Ascending aorta (tissue), 2 donors: ENCODE measurements at places on chromosomes 6 and 20. TPM values are rescaled to one million over a fixed set of nuclear protein-coding genes. Genes with fewer than 3 reads are reported as not detected.

PLAGL1 gene
- 86.3 TPM for total RNA-seq

SASH1 gene
- 70.2 TPM for total RNA-seq

DNAAF9 gene
- 10.9 TPM for total RNA-seq

OPRM1 gene
- total RNA-seq: not detected

SLC26A8 gene
- total RNA-seq: not detected

DAAM2 gene
- total RNA-seq: 44.0 TPM

SS18L1 gene
- total RNA-seq: 39.8 TPM

SMPDL3A gene
- total RNA-seq: 2.7 TPM

DNA sequence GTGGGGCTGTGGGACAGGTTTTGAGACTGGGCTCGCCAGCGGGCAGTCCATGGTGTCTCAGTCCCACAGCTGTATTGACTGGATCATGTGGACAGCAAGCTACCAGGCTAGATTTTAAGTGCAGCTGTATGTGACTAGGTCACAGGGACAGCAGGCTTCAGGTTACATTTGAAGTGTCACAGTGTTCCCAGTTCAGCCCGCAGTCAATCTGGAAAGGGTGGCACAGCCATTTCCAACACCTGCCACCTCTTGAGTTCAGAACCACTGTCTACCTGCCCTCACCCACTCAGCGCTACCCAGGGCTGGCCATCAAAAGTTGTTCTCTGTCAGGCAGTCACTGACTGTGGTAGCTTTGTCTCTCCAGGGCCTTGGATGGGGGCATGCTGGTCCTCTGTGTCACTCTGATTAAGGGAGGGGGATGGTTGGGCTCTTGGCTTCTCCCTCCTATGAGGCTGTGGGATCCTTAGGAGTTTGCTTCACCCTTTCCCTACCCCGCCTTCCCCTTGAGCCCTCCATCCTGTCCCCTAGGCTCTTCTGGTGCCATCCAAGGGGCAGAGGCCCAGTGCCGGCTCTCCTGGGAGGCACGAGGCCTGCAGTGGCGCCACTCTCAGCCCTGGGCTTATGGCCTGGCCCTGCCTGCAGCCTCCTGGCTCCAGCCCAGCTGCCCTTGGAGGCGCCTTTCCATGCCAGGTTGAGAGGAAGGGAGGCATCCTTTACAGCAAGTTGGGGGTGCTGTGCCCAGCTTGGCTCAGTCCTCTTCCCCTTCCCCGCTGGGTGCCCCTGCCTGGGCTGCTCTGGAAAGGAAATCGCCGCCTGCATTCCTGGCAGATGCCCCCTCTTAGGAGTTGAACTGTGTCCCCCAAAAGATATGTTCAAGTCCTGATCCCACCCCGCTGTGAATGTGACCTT, 44.9 kb downstream of the PNLDC1 start:
- H3K36me3 ChIP-seq: no peaks in the 10 kb centered on the region
- no peaks in the 10 kb centered on the region for H3K4me1 ChIP-seq
- DNase-seq: no peak
- no peak overlapping the region for H3K4me3 ChIP-seq

DNA sequence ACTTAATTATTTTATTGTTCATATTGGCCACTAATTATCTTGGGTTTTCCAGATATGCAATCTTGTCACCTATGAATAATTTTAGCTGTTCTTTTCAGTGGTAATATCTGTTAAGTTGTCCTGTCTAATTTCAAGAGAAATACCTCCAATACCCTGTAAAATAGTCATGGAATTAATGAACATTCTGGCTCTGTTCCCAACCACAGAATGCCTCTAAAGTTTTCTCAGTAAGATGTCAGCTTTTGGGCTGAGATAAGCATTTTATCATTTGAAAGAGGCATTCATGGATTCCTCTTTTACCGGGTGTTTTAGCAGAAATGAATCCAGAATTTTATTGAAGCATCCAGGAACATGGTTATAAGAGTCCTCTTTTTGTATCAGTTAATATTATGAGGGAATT, 109.3 kb downstream of the WDR27 start:
- H3K4me1 ChIP-seq: no peaks in the 10 kb centered on the region

GRCh38 chr6:158303210-158303731, 9.0 kb upstream of the TULP4 start:
- H3K27me3 ChIP-seq: no peaks in the 10 kb centered on the region
- no peak for DNase-seq
- no peak overlapping the region for H3K27ac ChIP-seq
- no peaks in the 10 kb centered on the region for H3K4me1 ChIP-seq
- H3K36me3 ChIP-seq: no peaks in the 10 kb centered on the region

DNA sequence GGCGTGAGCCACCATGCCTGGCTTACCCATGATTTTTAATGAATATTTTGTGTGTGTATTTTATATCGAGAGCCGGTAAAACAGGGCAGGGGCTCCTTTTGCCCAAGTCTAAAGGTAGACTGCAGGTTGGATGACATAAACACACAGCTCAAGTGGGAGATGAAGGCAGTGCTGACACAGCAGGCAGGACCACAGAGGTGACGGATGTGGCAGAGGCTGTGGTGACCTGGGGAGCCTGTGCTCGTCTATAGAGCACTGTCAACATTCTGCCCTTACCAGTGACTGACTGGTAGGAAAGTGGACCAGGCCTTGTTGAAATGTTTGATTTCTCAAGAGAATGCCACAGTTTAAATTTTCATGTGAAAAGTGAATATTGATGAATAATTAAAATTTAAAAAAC, 137.5 kb downstream of the ZFP64 start:
- no peak overlapping the region for H3K4me3 ChIP-seq
- no peak for DNase-seq
- H3K27ac ChIP-seq: no peak overlapping the region
- no peaks in the 10 kb centered on the region for H3K4me1 ChIP-seq
- H3K27me3 ChIP-seq: no peaks in the 10 kb centered on the region
- no peaks in the 10 kb centered on the region for H3K36me3 ChIP-seq

DNA sequence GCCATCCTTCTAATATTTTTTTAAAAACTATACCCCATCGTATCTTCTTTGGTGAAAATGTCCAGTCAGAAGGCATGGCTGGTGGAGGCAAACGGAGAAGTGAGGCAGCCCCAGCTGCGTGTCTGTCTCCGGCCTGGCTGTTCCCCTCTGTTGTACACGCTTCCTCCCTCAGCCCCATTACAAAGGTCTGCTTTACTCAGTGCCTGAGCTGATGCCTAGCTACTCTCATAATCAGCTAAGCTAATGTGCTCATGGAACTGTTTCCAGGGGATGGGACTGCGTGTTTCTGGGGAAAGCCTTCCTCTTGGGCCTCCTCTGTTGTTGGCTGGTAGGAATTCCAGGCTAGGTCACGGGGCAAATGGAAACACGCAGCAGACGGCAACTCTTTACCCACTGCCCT, 67.3 kb downstream of the PPP1R3G start:
- no peaks in the 10 kb centered on the region for H3K36me3 ChIP-seq
- DNase-seq: no peak
- H3K27me3 ChIP-seq: no peaks in the 10 kb centered on the region
- H3K4me1 ChIP-seq: no peaks in the 10 kb centered on the region
- no peak overlapping the region for H3K4me3 ChIP-seq
- no peak overlapping the region for H3K27ac ChIP-seq

- H3K4me1 ChIP-seq: no peaks in the 10 kb centered on the region
- no peaks in the 10 kb centered on the region for H3K36me3 ChIP-seq
- H3K27ac ChIP-seq: no peak overlapping the region
- no peak overlapping the region for H3K4me3 ChIP-seq
- no peaks in the 10 kb centered on the region for H3K27me3 ChIP-seq
- no peak for DNase-seq
Measured at GRCh38 chr6:167987396-167988153, 9.9 kb upstream of the KIF25 start.

DNA sequence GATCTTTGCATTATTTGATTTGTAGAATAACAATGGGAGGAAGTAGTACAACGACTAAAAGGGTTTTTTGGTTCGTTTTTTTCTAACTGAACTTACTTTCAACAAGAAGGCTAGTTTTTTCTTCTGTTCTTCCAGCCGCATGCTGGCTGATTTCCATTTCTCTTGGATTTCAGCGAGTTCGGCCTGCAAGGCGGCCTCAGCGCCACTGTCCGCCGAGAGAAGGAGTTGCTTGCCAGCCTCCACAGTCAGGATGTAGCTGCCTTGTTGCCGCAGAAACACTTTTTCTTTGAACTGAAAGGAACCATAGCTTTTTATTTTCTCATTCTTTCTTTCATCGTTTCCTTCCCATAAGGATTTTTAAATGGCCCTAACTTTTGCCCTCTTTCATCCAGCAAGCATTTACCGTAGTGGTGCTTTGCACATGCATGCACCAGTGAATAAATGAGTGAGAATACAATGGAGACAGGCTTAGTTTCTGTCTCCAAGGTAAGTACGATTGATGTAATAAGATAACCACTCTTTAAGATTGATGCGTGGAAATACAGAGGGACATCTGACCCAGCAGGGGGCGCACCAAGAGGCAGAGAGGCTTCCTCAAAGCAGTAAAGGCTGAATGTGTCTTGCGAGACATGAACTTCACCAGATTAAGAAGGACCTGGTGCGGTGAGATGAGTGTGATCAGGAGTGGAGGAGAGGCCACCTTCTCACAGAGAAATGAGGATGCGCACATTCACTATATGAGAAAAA, 398.8 kb downstream of the ESR1 start:
- H3K36me3 ChIP-seq: peaks cover 59% of the 10 kb centered on the region
- no peaks in the 10 kb centered on the region for H3K4me1 ChIP-seq
- no peaks in the 10 kb centered on the region for H3K27me3 ChIP-seq
- H3K4me3 ChIP-seq: no peak overlapping the region

DNA sequence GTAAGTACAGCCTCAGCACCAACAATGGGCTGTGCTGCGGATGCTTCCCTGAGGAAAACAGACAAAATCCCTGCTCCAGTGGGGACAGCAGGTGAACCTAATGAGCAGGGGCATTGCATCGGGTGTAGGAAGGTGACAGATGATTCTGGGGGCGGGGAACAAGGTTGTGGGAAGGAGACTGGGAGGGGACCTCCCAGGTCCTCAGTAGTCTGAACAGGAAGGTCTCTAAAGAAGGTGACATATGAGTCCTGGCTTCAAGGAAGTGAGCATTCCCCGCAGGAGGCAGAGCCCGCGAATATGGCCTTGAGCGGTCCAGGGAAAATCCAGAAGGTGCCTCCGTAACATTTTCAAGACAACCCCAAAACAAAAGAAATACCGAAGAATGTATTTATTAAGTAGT, 19.4 kb downstream of the ULBP1 start:
- no peaks in the 10 kb centered on the region for H3K4me1 ChIP-seq
- H3K4me3 ChIP-seq: no peak overlapping the region
- no peak for DNase-seq
- H3K27ac ChIP-seq: no peak overlapping the region

- no peaks in the 10 kb centered on the region for H3K4me1 ChIP-seq
- peak overlapping the region; percentile 80 for H3K4me3 ChIP-seq
- no peaks in the 10 kb centered on the region for H3K27me3 ChIP-seq
- no peak for DNase-seq
Measured at GRCh38 chr6:128885381-128885780, 2.4 kb downstream of the LAMA2 start.

DNA sequence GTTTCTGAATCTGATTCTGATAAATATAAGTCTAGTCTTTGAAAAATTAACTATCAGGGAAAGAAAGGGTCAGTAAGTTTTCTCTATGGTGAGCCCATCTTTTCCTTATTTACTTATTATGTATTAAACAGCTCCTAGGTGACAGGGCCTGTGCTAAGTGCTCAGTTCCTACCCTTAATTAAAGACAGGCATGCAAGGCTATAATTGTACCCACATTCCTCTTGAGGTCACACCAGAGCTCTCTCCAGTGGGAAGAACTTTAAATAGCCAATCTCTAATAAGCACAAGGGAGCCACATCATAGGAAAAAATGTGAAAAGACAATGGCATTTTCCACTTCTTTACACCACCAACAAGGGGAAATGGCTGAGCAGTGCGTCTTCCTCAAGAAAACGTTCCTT, 421.8 kb upstream of the SLC35B3 start:
- DNase-seq: no peak
- H3K4me1 ChIP-seq: no peaks in the 10 kb centered on the region
- no peaks in the 10 kb centered on the region for H3K27me3 ChIP-seq
- no peaks in the 10 kb centered on the region for H3K36me3 ChIP-seq
- H3K4me3 ChIP-seq: no peak overlapping the region

DNA sequence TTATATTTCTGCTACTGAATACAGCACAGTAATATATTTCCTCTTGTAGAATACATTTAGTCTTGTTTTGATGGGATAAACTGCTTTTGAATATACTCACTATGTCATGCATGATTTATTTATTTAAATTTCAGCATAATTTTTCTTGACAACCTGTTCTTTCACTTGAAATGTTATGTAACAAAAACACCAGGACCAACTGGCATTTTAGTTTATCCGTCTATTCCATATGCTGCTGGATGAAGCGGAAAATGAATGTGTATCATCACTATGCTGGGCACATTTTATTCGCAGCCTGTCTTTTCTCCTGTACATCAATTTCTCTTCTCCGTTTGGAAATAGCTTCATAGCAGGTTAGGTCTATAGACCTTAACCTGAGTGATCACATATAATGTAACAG, 206.8 kb upstream of the PLCB4 start:
- H3K27me3 ChIP-seq: no peaks in the 10 kb centered on the region
- no peaks in the 10 kb centered on the region for H3K36me3 ChIP-seq
- DNase-seq: no peak
- H3K4me1 ChIP-seq: no peaks in the 10 kb centered on the region
- H3K27ac ChIP-seq: no peak overlapping the region

GRCh38 chr20:4808872-4809271, 87.2 kb downstream of the PRND start:
- no peaks in the 10 kb centered on the region for H3K27me3 ChIP-seq
- DNase-seq: no peak
- H3K27ac ChIP-seq: no peak overlapping the region

DNA sequence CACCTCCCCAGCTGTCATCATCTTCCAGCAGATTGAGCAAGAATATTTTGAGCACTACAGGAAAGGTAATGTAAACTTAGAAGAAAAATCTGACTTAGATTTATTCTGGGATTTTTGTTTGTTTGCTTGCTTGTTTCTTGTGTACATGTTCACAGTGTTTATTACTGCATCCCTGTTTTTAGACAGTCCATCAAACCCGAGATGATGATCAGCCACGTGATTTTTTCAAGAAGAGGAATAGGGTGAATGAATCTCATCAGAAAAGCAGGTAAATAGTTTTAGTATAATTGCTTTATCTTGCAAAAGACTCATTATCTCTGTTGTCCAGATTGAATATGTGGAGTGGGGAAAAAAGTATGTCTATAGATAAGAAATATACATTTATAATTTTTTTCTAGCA, 2.1 kb downstream of the FAM217B start:
- peaks cover 32% of the 10 kb centered on the region for H3K36me3 ChIP-seq
- H3K4me1 ChIP-seq: peaks cover 14% of the 10 kb centered on the region
- no peak overlapping the region for H3K4me3 ChIP-seq
- DNase-seq: no peak
- no peak overlapping the region for H3K27ac ChIP-seq

- H3K36me3 ChIP-seq: peaks cover 11% of the 10 kb centered on the region
- no peak overlapping the region for H3K4me3 ChIP-seq
- H3K4me1 ChIP-seq: no peaks in the 10 kb centered on the region
- no peak overlapping the region for H3K27ac ChIP-seq
- no peak for DNase-seq
Measured at GRCh38 chr6:18178960-18179615, 23.9 kb downstream of the KDM1B start.

GRCh38 chr6:144059139-144059538, 36.2 kb downstream of the SF3B5 start:
- H3K4me1 ChIP-seq: no peaks in the 10 kb centered on the region
- H3K4me3 ChIP-seq: no peak overlapping the region
- no peaks in the 10 kb centered on the region for H3K36me3 ChIP-seq
- H3K27ac ChIP-seq: no peak overlapping the region
- no peaks in the 10 kb centered on the region for H3K27me3 ChIP-seq
